ENCODE measurements at places on chromosomes 4 and X.

DNA sequence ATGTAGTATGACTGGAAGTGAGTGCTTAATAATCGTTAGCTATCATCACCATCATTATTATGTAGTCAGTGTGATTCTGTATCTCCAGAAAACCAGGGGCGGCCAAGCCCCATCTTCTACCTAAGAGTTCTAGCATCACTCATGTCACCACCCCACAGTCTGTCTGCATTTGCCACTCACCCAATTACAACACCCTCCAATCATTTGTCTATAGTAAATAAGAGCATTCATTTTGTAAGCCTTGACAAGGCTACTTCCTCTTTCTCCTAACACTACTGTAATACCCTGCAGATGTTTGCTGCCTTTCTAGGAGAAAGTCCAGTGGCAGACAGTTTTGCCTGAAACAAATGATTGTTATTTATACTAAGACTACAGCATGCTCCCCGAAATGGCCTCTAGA is 15.8 kb upstream of the IL21 start:
- DNase-seq, result no peak

DNA sequence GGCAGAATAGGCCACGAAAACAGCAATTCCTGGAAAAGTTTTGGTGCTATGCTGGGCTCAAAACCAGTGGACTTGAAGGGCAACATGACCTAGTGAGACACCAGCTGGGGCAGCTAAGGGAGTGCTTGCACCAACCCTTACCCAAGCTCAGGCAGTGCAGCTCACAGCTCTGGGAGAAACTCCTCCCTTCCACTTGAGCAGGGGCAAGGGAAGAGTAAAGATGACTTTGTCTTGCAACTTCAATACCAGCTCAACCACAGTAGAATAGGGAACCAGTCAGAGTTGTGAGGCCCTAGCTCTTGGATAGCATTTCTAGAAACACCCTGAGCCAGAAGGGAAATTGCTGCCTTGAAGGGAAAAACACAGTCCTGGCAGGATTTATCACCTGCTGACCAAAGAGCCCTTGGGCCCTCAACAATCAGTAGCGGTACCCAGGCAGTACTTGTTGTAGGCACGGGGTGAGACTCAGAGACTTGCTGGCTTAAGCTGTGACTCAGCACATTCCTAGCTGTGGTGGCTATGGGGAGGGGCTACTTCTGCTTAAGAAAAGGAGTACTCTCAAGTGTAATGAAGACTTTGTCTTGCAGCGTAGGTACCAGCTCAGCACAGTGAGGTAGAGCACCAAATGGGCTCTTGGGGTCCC is 19.7 kb upstream of the ABCG2 start:
- peak; percentile 65 for DNase-seq

GRCh38 chr4:84574069-84574720 is 8.7 kb upstream of the CDS1 start:
- no peak for DNase-seq

GRCh38 chr4:677431-678293 is 3.3 kb downstream of the MYL5 start:
- peak; percentile 37 for DNase-seq

DNA sequence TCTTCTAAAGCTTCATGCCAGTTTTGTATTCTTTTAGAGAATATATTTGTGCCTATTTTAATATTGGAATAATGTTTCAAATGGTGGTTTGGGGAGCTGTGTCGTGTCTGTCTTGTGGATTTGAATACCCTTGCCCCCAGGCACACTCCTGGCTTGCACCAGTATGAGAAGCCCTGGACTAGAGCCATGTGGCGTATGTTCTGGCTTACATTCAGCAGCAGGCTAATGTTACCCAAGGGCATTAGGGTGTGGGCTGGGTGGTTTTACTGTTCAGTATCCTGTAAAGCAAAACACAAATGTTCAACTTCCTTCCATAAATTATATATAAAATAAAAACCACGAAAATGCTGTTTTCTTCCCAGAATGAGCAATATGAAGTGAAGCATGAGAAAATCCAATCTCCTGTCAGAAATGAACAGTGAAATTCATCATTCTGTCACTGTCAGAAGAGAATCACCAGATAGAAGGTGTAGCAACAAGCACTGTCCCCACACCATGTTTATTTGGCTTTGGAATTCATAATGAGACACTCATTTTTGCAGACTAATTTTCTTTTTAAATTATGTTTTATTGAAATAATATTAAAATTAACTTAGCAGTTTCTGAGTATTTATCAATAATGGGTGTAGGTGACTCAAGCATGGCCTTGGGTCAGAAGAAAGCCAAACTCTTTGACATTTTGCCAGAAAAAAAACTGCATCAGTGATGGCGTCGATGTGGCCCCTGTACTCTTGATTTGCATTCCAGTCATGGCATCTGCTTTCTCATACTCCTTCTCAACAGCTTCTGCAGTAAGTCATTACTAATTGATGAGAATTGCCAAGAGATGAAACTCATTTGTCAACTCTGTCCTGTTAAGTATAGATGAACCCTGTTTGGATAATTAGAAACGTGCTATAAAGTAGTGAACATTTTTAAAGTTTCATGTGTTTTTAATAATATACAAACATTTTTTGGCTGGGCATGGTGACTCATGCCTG is 43.8 kb downstream of the WWC2 start:
- DNase-seq, result peak; percentile 90

- no peak for DNase-seq
Observed at GRCh38 chrX:78839711-78840110, 92.2 kb downstream of the LPAR4 start.

GRCh38 chrX:147913570-147913969 is 1.9 kb downstream of the FMR1 start:
- no peak for DNase-seq

DNA sequence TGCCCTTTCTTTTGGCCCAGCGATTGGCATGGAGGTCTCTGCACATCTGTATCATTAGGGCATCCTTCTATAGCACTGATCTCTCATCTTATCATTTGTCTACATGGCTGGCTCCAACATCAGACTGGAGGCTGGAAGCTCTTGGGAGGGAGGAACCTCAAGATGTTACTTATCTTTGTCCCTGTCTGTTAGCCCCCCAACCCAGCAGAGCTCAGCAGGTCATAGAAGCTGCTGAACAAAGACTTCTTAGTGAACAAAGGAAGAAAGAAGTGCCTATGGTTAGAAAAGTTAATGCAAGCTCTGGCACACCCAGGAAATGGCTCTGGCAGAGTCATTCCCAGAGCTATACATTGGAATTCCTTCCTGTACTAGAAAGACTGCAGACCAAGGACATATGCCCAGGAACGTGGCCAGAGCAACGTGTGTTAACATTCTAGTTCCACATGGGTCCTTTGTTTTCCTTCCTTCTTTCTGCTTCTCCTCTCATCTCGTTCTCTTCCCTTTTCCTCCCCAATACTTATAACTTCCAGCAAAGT is 74.0 kb downstream of the SEL1L3 start:
- no peak for DNase-seq

DNA sequence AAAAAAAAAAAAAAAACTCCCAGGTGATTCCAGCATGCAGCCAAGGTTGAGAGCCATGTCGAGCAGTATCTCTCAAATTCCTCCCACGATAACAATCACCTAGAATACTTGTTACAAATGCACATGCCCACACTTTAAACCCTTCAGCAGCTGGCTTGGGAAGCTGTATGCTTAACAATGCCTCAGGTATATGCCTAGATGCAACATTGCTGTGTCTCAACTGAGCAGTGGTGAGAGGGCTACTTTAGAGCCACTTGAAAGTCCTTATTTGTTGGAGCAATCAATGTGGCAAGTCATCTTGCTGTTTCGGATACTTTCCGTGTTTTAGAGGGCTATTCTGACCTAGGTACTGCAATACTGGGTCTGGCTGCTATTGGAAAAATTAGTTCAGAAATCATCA is 487.4 kb downstream of the INPP4B start:
- DNase-seq, result no peak

DNA sequence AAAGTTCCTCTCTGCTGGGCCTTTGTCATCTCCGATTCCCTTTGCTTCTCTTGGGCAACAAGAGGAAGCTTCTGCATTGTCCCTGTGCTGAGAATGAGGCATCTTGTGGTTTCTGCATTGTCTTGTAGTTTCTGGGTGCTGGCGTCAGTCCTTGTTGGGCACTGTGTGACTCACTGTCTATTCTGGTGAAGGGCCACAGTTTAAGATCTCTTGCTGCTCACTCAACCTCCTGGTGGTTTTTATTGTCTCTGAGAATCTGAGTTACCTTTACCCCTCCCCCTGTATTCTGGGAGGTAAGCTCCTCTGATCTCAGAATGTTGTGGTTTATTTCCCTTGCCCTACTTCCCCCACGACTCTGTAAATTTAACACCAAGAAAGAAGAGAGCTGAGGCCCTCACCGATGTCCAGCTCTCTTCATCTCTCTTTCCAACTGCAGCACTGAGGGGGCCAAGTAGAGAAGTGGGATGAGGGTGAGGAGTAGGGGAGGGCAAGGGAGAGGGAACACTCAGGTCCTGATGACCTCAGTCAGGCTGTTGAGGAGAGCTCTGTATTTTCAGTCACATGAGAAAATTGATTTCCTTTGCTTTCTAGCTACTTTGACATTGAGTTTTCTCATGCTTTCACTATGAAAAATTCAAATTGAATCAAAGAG is 441.6 kb upstream of the PITX2 start:
- peak; percentile 75 for DNase-seq

DNA sequence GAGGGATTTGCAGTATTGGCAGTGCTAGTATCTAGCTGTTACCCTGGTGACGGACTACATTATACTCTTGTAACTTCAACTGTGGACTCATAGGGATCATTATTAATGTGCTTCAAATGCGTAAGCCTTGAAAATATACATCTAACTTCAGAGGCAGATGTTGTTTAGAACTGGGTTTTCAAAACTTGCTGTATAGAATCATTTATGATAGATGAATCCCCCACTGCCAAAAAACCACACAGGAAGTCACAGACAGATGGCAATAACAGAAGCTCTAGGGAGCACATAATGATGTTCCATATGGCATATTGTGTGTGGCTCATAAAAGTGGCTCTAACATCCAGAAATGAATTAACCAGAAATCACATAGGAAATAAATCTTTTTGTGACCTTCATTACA is 62.3 kb upstream of the RELL1 start:
- DNase-seq, result no peak

GRCh38 chr4:146098978-146099377 is 76.5 kb upstream of the LSM6 start:
- no peak for DNase-seq

DNA sequence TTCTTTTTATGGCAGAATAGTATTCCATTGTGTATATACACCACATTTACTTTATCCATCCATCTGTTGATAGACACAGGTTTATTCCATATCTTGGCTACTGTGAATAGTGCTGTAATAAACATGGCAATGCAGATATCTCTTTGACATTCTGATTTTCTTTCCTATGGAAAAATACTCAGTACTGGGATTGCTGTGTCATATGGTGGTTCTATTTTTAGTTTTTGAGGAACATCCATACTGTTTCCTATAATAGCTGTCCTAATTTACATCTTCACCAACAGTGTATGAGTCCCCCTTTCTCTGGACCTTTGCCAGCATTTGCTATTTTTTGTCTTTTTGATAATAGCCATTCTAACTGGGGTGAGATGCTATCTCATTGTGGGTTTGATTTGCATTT is 73.5 kb downstream of the GPAT3 start:
- no peak for DNase-seq

DNA sequence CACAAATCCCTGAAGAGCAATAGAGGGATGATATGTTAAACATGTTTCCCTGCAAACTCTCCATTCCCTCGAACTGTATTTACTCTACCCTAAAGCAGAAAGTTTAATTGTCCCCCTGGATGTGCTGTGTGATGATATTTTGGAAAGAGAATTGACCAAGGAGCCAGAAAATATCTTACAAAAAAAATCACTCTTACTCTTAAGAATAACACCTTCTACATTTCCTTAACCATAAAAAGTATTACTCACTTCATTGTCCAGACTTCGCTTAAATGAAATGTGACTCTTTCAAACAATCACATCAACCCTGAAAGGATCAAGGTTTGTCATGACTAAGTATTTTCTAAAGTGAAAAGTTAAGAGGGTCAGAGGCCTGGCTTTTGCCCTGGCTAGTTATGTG is 49.0 kb upstream of the EGFL6 start:
- DNase-seq, result no peak

GRCh38 chrX:8364369-8365141 is 100.1 kb upstream of the VCX3B start:
- no peak for DNase-seq

DNA sequence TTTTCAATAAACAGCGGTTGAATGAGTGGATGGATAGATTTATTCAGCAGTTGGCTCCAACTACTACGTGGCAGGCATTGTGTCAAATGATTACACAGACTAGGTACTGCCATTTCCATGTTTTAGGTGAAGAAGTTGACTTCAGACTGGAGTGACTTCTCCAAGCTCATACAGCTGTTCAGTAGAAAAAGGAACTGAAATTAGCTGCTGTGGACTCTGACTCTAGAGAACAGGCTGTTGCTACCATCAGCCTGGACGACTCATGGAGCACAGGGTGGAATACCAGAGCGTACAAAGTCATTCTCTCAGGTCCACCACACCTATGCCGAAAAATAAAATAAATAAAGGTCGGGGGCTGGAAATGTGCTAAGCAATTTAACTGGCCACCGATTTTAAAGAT is 45.3 kb downstream of the TENM3 start:
- no peak for DNase-seq

DNA sequence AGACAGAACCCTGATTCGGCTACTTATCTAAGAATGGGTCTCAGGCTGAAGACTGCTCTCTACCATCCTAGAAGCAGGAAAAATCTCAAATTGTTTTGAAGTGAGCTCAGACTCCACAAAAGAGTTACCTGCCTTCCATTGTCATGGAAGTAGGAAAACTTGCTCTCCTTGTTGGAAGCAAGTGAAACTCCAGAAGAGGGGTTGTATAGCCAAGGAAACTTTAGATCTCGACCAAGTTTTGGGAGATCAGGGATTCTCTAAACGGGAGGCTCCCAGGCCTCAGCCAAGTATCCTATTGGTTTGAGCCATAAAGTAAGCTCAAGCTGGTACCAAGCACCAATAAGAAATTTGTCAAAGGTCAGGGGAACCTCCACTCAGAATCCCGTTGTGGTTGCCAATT is 9.2 kb upstream of the FHDC1 start:
- DNase-seq, result no peak

DNA sequence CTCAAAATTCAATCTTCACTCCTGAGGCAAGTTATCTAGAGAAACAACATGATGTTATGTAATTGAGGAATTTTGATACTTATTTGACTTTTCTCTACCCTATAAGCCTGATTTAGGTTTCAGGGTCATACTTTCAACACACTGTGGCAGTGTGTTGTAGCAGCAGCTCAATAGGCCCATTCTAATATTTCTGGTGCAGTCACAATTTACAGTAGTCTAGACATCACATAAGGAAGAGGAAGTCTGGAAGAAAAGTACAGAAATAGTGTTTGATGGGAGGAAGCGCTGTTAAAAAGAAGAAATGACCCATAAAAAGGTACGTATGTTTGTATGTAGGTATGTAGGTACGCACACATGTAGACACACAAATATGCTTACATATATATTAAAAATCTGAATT is 194.3 kb downstream of the ARHGAP24 start:
- no peak for DNase-seq
